ENCODE measurements at places on chromosomes 12 and 14.

DNA sequence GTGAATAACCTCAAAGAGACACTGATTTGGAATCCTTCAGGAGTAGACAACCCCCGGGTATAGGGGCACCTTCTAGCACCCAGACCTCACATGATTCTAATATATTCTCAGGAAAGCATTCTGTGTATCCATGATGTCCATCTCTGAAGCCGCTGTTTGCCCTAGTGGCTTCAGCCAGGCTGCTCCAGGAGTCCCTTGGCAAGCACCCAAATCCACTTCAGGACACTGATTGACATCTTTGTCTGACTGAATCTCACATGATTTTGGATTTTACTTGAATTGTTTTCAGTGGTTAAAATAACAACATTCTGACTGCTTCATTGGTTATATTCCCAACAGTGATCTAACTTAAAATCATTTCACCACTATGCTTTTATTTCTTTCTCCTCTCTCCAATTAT, 390.5 kb upstream of the CLEC14A start:
- DNase-seq, result no peak

DNA sequence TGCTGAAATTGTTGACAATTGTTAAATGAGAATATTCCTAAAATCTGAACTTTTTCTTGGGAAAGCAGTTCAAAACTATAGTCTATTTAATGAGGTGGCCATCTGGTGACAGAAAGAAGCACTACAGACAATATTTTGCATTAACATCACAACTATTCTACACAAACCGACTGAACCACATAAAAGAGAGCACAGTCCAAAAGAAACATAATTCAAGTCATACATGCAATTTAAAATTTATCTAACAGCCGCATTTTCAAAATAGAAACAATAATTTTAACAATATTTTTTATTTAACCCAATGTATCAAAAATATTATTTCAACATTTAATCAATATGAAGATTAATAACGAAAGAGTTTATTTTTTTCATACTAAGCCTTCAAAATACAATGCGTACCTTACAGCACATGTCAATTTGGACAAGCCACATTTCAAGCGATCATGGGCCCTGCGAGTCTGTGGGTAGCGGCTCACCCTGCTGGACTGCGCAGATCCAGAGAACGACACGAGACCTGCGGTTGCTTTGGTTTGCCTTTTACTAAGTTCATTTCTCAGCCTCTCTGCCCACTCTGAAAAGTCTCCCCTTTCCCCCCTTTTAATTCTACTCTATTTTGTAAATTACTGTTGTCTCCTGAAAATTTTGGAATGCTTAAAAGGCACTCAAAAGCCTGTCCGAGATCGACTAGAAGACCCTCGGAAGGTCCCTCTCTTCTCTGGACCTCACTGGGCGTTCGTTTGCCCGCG, 947 bp upstream of the LRRC9 start:
- DNase-seq, result no peak

GRCh38 chr12:104667139-104667538, 210.4 kb downstream of the CHST11 start:
- DNase-seq, result no peak

- no peak for DNase-seq
These were observed 46.8 kb downstream of the GALNT4 start for GRCh38 chr12:89477633-89478279.

- DNase-seq, result no peak
These were observed 321.1 kb downstream of the NPAS3 start for GRCh38 chr14:33259764-33260163.

- no peak for DNase-seq
These were observed 36.5 kb downstream of the SSH1 start for GRCh38 chr12:108820707-108821406.

GRCh38 chr14:94598816-94599655, 13.2 kb upstream of the SERPINA3 start:
- no peak for DNase-seq

DNA sequence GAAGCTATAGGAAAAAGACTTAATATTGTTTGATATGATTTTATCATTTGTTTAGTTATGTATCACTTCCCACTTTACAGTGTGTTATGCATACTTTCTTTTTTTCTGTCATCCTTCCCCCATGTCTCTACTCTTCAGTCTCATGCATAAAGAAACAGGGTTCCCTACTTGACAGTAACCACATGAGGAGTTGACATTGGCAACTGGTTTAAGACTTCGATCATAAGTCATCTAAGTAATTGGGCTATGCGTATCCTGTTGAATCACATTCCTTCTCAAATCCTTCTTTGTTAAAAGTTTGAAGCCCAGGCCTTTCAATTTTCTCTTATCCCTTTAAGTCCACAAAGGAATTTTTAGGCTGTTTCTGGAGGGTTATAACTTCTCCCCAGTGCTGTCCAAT, 358.7 kb downstream of the RAD51B start:
- DNase-seq, result no peak

- no peak for DNase-seq
These were observed 152.9 kb downstream of the EPS8 start for GRCh38 chr12:15636060-15636890.

DNA sequence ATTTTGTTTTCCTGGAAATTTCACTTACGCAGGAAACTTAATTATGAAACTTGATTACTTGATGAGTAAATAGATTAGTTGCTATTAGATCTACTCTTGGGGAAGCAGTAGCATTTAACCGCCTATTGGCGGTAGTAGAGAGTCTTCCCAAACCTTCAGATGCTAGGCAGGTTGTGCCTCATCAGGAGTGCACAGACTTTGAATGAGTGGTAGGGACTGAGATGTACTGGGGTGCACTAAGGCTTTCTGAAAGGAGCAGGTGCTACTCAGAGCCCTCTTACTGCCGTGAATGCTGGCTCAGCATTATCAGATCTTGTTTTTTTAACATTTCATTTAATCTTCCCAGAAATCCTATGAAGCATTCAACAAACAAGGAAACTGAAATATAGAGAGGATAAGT, 7.7 kb downstream of the GATC start:
- no peak for DNase-seq

GRCh38 chr14:38255408-38255672, 553 bp downstream of the CLEC14A start:
- DNase-seq, result peak; percentile 75

GRCh38 chr14:99121319-99121875, 150.6 kb downstream of the BCL11B start:
- no peak for DNase-seq

GRCh38 chr12:64531665-64532334, 78.5 kb upstream of the RASSF3 start:
- DNase-seq, result no peak

- no peak for DNase-seq
These were observed 13.4 kb upstream of the PCNX1 start for GRCh38 chr14:70893858-70894291.

DNA sequence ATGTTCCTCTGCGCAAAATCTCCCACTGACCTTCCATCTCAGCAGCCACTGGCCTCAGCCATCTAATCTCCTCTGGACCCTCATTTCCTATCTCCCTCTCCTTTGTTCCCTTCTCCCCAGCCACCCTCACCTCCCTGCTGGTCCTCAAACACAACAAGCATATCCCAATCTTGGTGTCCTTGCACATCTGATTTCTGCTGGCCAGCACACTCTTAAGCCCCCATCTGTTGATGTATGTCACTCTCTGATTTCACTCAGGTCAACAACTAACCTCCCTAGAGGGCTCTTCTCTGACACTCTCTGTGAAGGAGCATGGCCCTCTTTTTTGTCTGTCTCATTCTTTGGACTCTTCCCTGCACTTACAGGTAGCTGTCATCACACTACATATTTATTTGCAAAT, 25.6 kb downstream of the PPM1H start:
- DNase-seq, result no peak

DNA sequence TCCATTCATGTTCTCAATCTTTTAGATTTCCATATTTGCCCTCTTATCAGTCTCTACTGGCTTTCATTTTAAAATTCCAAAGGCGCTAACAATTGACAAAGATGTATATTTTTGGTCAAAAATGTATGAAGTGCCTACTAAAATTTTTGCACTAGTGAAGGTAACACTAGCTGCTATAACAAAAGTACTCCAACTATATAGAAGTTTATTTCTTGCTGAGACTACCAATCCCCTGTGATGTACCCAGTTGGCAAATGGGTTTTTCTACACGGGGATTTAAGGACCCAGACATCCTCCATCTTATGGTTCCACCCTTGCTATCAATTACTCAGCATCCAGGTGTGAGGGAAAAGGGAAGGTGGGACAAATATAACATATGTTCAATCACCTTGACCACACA, 75.3 kb upstream of the TSPAN8 start:
- no peak for DNase-seq

DNA sequence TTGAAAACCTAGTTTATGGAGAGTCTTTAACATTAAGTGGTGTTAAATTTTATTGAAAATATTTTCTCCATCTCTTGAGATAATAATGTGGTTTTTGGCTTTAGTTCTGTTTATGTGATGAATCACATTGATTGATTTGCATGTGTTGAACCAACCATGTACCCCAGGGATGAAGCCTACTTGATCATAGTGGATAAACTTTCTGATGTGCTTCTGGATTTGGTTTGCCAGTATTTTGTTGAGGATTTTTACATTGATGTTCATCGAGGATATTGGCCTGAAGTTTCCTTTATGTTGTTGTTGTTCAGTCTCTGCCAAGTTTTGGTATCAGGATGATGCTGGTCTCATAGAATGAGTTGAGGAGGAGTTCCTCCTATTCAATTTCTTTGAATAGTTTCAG, 222.6 kb downstream of the ADAMTS20 start:
- no peak for DNase-seq

DNA sequence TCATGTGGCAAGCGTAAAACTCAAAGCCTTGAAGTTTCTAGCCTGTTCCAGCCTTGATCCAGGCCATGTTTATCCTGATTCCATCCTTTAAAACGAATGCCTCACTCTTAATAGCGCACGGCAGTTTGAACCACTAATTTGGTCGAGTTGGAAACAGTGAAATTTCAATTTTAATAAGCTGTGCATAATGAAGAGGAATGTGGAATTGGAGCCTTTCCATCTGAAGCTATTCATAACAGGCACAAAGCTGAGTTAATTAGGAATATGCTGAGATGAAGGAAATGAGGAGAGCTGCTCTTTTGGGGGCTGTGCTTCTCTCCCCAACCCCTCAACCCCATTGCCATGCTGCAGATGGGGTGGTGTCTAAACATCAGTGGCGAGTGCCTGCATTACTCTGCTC, 70.7 kb downstream of the PTPN11 start:
- no peak for DNase-seq

DNA sequence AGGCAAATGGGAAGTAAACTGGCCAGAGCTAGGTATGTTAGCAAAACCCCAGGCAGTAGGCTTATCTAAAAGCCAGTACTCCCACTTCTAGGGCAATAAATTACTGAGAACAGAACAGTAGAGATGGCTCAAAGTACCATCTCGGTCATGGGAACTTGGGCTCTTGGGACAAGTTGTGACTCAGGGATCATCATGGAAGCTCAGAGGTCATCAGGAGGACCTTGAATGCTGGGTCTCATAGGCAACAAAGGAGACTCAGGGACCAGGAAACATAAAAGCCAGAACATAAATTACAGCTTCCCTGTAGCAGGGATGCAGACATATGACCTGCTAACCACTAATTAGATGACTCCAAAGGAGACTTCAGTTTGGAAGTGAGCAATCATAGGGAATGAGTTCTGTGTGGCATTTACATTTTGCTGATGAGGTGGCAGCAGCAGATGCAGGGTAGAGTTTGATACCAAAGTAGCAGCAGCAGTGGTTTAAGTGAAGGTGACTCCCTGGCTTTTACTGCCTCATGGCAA, 97.6 kb upstream of the SCAF11 start:
- no peak for DNase-seq

GRCh38 chr12:24695103-24695502, 253.8 kb downstream of the BCAT1 start:
- no peak for DNase-seq
